Activated T-cell treated with anti-CD3 and anti-CD28 coated beads for 1 hour (primary cell): ENCODE measurements at places on chromosomes 5 and 9.

- DNase-seq = no peak
Measured at GRCh38 chr9:93996863-93997262, 41.7 kb upstream of the BARX1 start.

DNA sequence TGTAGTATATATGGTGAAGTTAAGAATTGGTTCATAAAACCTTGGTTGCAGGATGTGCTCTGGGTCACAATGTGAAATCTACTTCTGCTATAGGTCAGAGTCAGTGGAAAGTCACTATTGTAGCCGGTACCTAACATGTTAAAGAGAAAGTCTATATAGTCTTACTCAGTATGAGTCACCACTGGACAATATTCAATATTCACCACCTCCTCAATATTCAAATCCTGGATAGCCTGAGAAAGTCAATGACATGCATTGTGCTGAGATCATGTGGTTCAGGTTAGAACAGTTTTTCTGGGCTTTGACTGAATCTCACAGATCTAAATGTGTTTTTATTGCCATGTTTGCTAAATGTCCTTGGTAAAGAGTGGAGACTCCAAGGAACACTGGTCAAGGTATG is 108.8 kb downstream of the HMHB1 start:
- DNase-seq = no peak

GRCh38 chr5:3661755-3662296 is 66.2 kb downstream of the IRX1 start:
- DNase-seq = no peak

GRCh38 chr9:86557918-86558317 is 203.7 kb upstream of the TUT7 start:
- no peak for DNase-seq

DNA sequence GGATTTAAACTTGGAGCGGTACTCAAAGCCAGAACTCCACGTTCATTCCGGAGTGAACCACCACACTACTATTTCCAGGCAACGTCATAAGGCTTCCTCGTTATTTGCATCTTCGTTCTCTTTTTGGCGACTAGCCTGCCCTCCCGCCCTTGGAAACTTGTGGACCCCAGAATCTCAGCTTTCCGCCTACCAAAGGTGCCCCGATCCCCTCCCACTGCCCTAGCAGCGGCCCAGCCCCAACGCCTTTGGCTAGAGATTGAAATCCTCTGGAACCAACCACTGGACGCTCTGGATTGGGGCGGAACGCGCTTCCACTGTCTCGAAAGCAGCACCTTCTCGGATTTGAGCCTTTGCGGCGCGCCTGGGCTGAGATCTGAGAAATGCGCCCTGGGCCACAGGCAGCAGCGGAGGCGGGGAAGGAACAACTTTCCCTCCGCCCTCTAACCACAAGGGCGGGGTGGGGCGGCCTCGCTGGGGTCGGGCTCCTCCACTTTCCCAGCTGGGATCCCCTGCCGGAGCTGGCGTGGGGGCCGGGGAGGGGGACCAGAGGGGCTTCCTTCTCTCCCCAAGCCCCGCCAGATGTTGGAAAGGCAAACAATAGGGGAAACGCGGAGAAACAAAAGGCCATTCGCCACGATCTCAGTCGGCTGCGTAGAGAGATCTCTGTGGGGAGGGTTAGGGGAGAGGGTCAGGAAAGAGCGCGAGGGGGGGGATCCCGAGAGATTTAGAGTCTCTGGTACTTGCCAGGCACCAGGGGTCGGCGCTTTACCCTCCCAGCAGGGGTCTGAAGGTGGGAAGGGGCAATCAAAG is 1.3 kb downstream of the MOB3B start:
- DNase-seq = peak; percentile 25
